Lung (tissue), 17 donors: ENCODE measurements at places on chromosomes 4 and X. TPM values are rescaled to one million over a fixed set of nuclear protein-coding genes. Genes with fewer than 3 reads are reported as not detected.

Gene TSPAN7
- total RNA-seq = 52.4 TPM

Gene TREX2
- total RNA-seq = 0.65 TPM

DNA sequence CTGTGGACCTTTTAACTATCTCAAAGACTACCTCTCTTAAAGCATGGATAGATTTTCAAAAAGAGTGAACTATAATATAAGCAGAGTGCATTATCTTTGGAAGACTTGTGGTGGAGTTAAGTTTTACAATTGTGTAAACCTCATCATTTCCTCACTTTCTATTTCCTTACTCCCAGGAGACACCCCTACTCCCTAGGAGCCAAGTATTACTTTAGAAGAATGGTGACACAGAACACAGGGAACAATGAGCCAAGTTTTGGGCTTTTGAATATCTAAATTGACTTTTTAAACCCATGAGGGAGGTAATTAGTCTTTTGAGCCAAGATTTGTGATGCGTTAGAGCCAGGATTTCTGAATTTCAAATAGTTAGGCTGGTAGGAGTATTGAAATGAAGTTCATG, 78.9 kb upstream of the UNC5C start:
- H3K4me3 ChIP-seq = no peak overlapping the region
- no peak overlapping the region for H3K27ac ChIP-seq
- H3K36me3 ChIP-seq = no peaks in the 10 kb centered on the region
- H3K27me3 ChIP-seq = no peaks in the 10 kb centered on the region
- H3K4me1 ChIP-seq = peaks cover 12% of the 10 kb centered on the region

GRCh38 chr4:140315438-140315837, 58.0 kb upstream of the SCOC start:
- H3K27ac ChIP-seq = no peak overlapping the region
- no peak for DNase-seq
- no peaks in the 10 kb centered on the region for H3K36me3 ChIP-seq
- H3K4me1 ChIP-seq = no peaks in the 10 kb centered on the region

GRCh38 chr4:91621446-91621845, 682.3 kb upstream of the GRID2 start:
- H3K27ac ChIP-seq = no peak overlapping the region
- no peaks in the 10 kb centered on the region for H3K4me1 ChIP-seq
- H3K4me3 ChIP-seq = no peak overlapping the region
- H3K36me3 ChIP-seq = no peaks in the 10 kb centered on the region
- DNase-seq = no peak

GRCh38 chr4:70704215-70704930, 16.0 kb downstream of the UTP3 start:
- no peaks in the 10 kb centered on the region for H3K36me3 ChIP-seq
- peak; percentile 92 for DNase-seq
- peak overlapping the region; percentile 98 for H3K27ac ChIP-seq
- no peaks in the 10 kb centered on the region for H3K27me3 ChIP-seq
- H3K4me1 ChIP-seq = peaks cover 9% of the 10 kb centered on the region

DNA sequence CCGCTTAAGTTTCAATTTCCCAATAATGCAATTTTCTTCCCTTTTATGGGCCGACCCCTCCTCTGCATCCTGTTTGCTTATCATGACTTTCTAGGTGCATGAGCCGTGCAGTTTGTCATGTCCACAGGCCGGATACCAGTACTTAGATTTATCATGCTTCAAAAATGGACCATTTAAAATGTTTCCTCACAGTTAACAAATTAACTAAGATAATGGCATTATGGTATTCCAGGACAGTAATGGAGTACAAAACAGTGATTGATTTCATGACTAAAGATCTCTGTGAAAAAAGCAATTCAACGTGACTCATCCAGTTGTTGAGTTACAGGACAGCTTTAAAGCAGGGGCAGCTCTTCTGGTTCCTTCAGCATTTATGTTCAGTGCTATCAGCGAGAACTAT, 23.0 kb downstream of the SNX25 start:
- H3K4me3 ChIP-seq = no peak overlapping the region
- H3K27me3 ChIP-seq = no peaks in the 10 kb centered on the region
- DNase-seq = no peak
- no peak overlapping the region for H3K27ac ChIP-seq
- H3K4me1 ChIP-seq = no peaks in the 10 kb centered on the region
